ENCODE measurements at places on chromosomes 7 and 10. TPM values are rescaled to one million over a fixed set of nuclear protein-coding genes. Genes with fewer than 3 reads are reported as not detected.

The OR13A1 gene
- 0.13 TPM for total RNA-seq

The ADCYAP1R1 gene
- total RNA-seq = not detected

The CCNJ gene
- 9.2 TPM for total RNA-seq

The NPC1L1 gene
- total RNA-seq = 0.02 TPM

The HOXA11 gene
- total RNA-seq = not detected

The SNX8 gene
- total RNA-seq = 51.6 TPM

- peak; percentile 96 for DNase-seq
These were observed at the start of gene TFAM for GRCh38 chr10:58384999-58385783. Gene TFAM, plus strand, starts transcription at chr10:58385410. Its CDS starts 138 bp downstream, at chr10:58385548.

- no peak for DNase-seq
These were observed 270.1 kb downstream of the AGMO start for GRCh38 chr7:15291699-15292098.

DNA sequence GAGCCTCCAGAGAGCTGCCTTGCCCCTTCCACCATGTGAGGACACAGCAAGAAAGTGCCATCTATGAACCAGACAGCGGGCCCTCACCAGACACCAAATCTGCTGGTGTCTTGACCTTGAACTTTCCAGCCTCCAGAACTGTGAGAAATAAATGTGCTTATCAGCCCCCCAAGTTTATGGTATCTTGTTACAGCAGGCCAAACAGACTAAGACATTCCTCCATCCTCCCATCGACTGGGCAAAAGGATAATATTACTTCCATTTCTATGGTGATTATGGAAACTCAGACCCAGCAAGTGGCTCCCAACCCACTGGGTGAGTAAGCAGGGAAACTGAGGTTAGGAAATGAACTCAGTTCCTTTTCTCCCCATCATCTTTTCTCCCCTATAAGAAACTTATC, 288.4 kb downstream of the KCNMA1 start:
- DNase-seq = no peak

DNA sequence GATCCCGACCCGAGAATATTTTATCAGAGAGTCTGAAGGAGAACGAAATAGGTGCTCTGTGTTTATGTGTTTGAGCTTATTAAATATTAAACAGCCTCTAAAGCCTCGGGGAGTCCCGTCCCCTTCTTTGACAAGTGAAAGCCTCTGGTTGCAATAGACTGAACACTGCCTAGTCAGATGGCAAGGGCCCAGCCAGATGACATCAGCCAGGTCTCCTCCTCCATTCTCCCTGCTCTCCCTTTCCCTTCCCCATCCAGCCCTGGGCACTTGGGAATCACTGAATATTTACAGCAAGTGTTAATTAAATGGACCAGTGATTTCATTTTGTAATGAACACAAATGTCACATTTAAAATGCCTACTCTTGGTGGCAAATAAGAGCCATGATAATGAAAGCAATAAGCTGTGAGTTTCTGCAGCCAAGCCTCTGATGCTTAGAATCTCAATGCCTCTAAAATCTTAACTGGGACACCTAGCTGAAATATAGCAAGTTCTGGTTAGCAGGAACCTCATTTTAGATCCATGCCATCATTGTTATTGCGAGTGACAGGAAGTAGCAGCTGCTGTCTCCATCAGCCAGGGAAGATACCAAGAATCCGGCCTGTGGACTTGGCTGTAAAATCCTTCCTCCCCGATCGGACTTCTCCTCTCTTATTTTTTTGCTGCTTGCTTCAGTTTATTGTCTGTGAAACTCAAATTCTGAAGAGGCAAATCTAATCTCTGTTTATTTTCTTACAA, 202.1 kb downstream of the PRPF18 start:
- DNase-seq = no peak

GRCh38 chr10:100907175-100907574, 5.6 kb upstream of the SLF2 start:
- no peak for DNase-seq

DNA sequence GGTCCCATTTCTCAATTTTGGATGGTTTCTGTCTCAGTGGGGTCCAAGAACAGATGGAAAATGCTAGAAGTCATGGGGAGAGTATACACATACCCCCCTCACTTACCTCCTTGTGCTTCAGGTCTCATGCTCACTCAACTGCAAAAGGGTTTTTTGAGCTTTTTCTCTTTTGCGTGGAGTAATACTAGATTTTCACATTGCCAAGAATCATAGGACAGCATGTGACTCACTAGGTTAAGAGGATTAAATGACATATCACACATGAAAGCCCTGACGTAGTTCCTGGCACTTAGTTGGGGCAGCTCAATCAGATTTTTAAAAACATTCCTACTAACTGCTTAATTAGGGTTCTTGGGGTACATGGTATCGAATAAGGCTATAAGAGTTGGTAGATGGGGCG, 4.5 kb downstream of the PI4K2A start:
- no peak for DNase-seq

DNA sequence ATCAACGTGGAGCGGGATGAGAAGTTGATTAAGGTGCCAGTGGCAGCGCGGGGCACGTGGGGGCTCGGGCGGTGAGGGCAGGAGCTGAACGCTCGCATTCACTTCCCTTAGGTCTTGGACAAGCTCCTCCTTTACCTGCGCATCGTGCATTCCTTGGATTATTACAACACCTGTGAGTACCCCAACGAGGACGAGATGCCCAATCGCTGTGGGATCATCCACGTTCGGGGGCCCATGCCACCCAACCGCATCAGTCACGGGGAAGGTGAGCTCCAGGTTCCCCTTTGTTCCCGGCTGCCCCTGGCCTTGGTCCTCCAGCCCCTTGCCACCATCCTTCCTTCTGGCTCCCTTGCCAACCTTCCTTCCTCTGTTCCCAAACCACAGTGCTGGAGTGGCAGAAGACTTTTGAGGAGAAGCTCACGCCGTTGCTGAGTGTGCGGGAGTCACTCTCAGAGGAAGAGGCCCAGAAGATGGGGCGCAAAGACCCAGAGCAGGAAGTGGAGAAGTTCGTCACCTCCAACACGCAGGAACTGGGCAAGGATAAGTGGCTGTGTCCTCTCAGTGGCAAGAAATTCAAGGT, 2.5 kb downstream of the UFSP1 start:
- no peak for DNase-seq

DNA sequence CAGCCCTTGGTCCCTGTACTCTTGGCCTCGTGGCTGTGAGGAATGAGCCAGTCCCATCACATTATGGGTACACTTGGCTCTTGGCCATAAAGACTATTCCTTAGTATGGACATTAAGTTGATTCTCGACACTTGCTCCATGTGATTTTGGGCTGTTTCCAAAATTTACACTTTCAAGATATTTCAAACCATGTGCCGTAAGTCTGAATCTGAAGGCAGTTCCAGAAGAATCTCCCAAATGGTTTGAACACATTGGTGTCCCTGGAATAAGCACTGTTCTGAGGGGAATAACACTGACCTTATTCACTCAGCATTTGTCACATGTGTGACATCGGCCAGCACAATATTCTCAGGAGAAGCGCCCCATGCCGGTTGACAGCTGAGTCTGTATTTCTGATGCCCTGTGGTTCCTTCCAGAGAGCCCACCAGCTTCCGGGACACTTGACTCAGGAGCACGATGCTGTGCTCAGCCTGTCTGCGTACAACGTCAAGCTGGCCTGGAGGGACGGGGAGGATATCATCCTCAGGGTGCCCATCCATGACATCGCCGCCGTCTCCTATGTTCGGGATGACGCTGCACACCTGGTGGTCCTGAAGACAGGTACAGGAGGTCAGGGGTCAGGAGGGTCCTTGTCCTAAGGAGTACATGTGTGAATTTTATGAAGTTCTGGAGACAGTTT, 24.6 kb downstream of the NACAD start:
- no peak for DNase-seq

DNA sequence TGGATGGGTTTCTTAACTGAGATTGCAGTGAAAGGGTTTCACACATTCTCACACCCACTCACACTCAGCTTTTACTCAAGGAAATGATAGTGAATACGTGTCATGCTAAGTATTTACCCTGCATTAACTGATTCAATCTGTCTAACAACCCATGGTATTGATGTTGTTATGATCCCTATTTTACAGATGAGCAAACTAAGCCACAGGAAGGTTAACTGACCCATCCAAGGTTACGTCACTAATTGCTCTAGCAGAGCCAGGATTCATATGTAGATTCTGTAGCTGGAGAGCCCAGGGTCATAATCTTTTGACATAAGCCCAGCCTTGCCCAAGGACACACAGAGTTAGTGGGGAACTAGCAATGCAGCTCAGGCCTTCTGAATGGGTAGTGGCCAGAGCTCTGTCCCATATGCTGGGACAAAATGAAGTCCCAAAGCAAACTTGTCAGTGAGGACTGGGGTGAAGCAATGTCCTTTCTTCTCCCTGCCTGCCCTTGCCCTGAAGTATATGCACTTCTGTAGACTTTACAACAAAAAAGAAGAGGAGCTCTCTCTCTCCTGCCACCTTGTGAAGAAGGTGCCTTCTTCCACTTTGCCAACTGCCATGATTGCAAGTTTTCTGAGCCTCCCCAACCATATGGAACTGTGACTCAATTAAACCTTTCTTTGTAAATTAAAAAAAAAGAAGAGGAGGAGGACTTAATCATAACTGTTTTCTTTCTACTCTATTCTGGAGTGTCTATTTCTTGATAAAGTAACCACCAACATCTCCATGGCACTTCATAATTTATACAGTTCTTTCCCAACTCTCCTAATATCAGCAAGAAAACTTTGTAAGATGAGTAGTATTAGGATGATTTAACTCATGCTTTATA, 4.9 kb upstream of the CYP3A7 start:
- no peak for DNase-seq

- DNase-seq = no peak
These were observed 228.7 kb downstream of the FRMD4A start for GRCh38 chr10:14102056-14102455.

- peak; percentile 80 for DNase-seq
These were observed 16.2 kb downstream of the HSPB1 start for GRCh38 chr7:76318488-76319353.

GRCh38 chr10:70528741-70529362, 50.3 kb downstream of the PALD1 start:
- peak; percentile 79 for DNase-seq

DNA sequence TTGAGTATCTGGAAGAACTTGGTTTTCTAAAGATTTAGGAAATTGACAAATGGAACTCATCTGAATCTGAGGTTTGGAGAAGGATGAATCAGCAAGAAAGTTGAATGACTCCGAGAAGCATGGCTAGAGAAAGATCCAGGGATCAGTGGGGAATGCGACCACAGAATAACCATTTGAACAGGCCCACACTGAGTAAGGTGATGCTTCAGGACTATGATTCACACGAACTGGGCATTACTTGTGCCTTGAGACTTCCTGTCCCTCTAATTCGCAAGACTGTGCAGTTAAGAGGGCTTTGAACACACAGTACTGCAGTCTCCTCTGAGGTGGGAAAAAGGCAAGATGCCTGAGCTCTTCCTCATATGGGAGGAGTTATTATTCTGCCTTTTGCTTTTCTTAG, 395.5 kb upstream of the POM121L12 start:
- no peak for DNase-seq

- DNase-seq = no peak
These were observed 43.2 kb downstream of the DPYSL4 start for GRCh38 chr10:132229834-132230556.

DNA sequence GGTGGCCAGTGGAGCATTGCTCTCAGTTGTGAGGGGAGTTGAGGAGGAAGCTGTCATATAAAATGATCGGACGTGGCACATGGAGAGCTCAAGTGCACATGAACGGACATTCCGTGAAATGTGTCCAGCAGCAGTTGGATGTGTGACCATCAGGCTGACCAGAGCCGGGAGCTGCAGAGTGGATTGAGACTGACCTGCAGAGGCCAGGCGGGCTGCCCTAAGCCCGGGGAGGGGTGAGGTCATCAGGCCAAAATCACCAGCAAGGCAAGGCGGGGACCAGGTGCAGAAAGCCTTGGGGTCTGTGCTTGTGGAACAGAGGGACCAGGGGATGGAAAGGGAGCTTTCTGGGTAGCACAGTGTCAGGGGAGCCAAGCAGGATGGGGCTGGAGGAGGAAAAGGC, 279.5 kb downstream of the CELF2 start:
- DNase-seq = no peak

GRCh38 chr10:92173996-92174395, 116.9 kb downstream of the CPEB3 start:
- no peak for DNase-seq

DNA sequence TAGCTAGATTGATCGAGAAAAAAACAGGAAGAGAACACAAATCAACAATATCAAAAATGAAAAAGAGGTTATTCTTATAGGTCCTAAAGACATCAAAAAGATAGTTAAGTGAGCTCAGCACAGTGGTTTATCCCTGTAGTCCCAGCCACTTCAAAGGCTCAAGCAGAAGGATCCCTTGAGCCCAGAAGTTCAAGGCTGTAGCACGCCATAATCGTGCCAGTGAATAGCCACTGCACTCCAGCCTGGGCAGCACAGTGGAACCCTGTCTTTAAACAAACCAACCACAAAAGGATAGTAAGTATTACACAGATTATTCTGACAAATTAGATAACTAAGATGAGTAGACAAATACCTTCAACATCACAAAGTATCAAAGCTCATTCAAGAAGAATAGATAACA, 83.2 kb downstream of the HBP1 start:
- no peak for DNase-seq

DNA sequence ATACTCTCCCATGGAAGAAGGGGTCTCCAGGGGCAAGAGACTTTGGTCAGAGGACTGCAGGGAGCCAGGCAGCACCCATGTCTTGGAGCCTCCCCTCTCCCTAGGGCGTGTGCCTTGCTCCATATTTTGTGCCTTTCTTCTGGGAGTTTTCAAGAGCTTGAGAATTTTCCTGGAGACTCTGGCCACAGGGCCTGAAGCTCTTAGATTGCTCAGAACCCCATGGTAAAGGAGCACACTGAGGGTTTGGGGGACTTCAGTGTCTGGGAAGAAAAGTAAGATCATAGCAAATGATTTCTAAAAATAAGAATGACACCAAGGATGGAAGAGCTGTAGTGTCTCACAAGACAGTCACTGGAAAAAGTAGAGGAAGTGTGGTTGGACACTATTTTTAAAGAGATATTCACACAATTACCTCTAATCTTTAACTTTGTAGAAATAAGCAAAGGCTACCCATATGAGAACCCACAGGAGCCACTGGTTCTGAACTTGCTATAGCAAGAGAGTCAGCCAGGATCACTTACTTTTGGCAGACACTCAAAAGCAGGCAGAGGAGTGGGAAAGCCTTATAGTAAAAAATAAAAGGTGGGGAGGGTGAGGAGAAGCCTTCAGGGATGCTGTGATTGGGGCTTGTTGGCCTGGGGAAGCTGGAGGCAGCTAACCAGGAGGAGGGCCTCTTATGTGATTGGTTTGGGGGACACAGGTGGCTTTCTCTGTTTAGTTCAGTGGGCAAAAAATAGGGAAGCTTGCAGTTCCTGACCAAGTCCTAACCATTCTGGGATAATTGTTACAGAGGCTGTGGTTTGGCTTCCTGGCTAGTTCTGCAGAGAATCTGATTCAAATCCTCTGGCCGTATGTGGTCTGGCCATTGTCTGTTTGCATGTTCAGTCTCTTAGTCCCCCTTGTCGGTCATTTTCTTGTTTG, 5.1 kb upstream of the CSGALNACT2 start:
- DNase-seq = peak; percentile 3

GRCh38 chr10:16481052-16481728, 40.5 kb downstream of the C1QL3 start:
- DNase-seq = no peak

Measured in K562 (cell line).